Activated T-helper 17 cell treated with anti-CD3 and anti-CD28 coated beads, Interleukin-2, amount 50 U/mL, for 72 hours (primary cell): ENCODE measurements at places on chromosomes 2 and 18.

- ATAC-seq, result no peak
These were observed 351.7 kb downstream of the RAD51AP2 start for GRCh38 chr2:17166506-17166905.

GRCh38 chr2:235494716-235495372 lies 1.0 kb downstream of the AGAP1 start:
- ATAC-seq, result no peak

DNA sequence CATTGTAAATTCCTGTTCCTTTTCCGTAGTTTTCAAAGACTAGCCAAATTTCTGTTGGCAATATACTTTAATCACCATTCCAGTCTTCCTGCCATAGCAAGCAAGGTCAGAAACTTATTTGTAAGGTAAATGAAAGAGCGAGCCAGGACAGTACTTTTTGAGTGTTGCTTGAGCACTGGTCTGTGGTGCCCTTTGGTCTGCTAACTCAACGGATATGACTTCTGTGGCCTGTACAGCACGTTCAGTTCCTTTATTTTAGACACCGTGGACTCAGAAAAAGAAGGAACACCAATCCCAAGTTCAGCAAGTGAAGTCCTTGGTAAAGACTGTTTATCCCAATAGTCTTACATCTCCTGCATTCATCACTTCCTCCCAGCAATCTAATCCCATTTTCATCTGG lies 166.3 kb downstream of the MYO1B start:
- no peak for ATAC-seq

DNA sequence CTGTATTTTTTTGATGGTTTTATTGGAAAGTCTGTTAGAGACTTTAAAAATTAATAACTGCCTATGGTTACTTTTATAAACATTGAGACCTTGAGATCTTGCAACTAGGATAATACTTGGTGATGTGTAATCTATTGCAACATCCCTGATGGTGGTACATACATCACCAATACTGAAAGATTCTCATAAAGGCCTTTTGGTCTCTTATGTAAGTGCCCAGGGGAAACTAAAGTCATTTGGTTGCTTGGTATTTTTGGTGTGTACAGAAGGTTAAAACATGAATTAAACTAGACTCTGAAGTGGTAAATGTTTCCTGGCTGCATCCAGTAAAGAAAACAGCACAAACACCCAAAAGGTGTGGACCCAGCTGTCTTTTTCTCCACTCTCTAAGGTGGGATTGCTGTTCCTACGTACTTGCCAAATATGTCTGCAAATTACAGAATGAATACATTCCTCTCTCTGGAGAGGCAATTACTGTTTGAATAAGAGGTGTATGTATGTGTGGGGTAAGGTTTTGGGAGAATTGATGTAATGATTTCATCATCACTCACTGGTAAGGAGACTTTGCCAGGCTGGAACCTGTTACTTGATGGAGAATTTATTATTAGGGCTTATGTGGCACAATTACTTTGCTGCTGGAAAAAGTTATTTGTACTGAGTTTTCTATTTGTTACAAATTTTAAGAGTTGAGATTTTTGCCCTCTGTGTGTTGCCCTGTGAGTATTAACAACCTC lies 3.6 kb downstream of the B3GNT2 start:
- ATAC-seq, result peak; percentile 10

GRCh38 chr2:150911766-150912280 lies 349.8 kb downstream of the RBM43 start:
- ATAC-seq, result no peak

DNA sequence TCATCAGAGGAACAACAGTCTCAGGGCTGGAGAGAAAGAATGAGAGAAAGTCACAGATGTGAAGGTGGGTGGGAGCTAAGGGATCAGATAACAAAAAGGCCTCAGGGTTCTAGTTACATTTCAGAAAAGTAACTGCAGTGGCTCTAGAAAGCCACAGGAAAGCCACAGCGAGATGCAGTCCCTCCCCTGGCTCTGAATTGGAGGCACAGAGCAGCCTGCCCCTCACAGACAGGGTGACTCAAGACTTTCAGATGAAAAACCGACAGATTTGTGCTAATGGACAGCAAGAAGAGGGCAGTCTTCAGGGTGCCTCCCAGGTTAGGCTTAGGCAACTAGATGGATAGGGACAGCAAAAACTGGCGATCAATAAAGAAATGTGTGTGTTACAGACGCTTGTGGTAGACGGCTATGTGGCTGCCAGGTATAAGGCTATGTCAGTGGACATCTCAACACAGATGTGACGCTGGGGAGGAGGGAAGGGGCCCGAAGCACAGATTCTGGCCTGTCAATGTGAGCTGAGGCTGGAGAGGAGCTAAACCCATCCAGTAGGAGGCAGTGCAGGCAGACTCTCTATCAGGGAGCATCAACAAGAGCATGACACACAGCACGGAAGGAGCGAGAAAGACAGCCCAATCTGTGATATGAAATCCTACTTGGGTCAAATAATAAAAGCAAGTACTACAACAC lies 26.2 kb downstream of the UNC50 start:
- ATAC-seq, result peak; percentile 54

DNA sequence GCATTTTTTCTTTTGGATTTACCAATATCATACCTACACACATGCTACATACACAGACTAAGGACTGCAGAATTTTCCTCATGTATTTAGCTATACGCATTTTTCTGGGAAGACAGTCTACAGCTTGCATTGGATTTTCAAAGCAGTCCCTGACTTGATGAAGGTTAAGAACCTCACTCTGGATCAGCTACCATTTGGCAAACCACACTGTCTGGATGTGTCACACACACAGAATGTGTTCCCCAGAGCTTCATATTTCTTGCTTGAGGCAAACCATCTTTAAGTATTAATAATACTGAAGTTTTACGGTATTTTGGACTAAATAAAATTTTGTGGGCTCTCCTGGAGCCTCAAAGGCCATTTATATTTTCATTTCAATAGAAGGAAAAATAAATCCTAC lies 102.3 kb downstream of the TCF4 start:
- no peak for ATAC-seq

DNA sequence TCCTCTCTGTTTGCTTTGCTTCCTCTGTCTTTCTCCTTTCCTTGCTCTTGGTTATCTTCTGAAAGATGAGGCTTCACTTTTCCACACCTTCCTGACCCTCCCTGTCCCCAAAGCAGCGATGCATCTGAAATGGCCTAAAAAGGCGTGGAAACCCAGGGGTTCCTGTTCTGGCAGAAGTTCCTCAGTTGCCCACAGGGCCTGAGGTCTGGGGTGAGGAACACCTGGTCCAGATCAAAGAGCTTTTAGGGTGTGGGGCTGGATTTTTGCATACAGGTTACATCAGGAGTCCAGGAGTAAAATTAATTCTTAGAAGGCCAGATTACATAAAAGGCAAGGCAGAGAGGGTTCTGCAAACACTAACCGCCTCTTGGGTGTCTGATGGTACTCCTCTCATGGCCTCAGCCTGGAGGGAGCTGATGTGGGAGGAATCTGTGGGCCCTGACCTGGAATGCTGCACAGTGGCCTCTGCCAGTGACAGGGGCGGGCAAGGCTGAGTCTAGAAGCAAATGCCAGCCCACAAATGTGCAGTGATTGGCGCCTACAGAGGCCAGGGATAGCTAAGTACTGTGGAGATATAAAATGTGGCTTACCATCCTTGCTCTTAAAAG lies 41.8 kb downstream of the INPP4A start:
- ATAC-seq, result no peak

- no peak for ATAC-seq
These were observed 161.2 kb downstream of the PTPRM start for GRCh38 chr18:7728297-7728696.

DNA sequence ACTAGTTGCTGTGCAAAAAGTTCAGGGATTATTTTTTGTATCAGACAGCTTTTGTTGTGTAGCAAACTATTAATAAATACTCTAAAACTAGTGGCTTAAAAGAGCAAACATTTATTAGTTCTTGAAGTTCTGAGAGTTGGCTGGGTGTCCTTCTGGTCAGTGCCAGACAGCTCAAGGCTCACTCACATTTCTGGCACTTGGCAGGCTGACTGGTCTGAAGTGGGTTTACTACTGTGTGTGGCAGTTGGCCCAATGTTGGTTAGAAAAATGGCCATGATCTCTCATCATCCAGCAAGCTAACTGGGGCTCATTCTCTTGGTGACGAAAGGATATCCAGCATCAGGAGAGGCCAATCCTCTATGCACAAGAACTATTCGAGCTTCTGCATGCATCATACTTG lies 71.4 kb upstream of the ZNF385B start:
- ATAC-seq, result no peak

- no peak for ATAC-seq
These were observed 159.2 kb downstream of the GULP1 start for GRCh38 chr2:188450732-188451483.

GRCh38 chr18:8711736-8712135 lies 6.4 kb downstream of the MTCL1 start:
- no peak for ATAC-seq

- ATAC-seq, result no peak
These were observed 296.3 kb upstream of the KCNJ3 start for GRCh38 chr2:154402213-154402612.

- ATAC-seq, result no peak
These were observed 150.9 kb downstream of the GALR1 start for GRCh38 chr18:77400561-77400960.

DNA sequence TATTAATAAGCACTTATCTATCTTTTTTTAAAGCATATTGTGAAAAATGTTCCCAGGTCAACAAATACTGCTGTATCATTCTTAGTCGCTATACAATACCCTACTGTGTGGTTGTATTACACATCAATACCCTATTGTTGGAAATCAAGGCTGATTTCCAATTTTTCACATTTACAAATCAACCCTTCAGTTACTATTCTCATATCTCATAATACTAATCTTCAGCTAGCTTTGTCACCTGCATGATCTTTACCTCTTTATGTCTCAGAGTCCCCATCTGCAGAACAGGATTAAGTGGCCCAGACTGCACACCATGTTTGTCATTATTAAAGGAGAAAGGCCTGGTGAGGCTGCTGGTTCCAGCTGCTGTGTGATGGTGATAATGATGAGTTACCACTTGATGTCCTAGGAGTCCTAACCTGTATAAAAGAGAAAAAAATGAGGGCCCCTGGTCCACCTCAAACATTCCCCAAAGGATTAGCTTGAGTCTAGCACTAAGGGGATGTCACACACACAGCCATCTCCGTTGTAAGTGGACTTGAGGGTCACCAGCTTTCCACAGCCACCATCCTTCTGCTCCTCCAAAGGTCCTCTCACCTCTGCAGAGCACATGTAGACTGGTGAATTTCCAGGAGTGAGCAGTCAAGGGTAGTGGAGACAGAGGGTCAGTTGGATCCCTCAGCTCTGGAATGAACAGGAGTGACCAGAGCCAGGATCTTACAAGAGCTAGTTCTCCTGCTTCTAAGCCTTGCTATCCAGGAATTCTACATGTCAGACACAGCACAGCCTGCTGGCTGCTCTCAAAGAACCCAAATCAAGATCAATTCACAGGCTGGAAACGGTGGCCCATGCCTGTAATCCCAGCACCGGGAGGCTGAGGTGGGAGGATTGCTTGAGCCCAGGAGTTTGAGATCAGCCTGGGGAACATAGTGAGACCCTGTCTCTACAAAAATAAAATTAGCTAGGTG lies 36.0 kb upstream of the BIN1 start:
- ATAC-seq, result no peak

DNA sequence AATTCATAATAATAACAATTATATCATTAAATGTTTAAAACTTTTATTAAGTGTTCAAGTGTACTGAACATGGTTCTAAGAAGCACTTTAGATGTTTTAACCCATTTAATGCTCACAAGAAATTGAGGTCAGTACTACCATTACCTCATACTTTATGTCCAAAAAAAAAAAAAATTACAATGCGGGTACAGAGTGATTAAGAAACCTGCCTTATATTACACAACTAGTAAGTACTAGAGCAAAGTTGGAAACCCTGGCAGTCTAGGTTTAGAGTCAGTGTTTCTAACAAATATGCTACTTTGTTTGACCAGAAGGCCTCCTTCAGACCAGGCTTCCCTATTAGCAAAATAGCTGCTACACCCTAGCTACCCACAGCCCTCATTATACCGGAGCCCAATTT lies 28.5 kb downstream of the PLEKHM3 start:
- ATAC-seq, result no peak

- ATAC-seq, result no peak
These were observed 184.6 kb upstream of the ZNF804A start for GRCh38 chr2:184413671-184414229.

GRCh38 chr2:47232738-47233415 lies 77.8 kb upstream of the STPG4 start:
- no peak for ATAC-seq

DNA sequence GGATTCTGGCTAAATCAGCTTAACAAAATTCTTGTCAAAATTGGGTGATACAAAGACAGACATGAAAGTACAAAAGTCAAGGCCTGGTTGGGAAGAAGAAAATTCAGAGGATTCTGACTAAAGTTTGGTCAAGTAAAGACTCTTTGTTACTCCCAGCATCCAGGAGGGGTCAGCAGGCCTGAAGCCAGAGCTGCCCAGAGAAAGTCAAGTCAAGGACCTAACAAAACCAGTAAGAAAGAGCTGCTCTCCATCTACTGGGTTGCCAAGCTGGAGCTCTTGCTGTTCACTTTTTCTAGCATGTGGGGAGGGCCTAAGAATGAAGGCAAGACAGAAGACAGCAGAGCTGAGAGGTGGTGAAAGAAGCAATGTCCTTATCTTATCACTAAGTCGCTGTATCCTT lies 143.3 kb downstream of the C1D start:
- no peak for ATAC-seq

GRCh38 chr2:39511219-39511604 lies 74.1 kb upstream of the MAP4K3 start:
- no peak for ATAC-seq

DNA sequence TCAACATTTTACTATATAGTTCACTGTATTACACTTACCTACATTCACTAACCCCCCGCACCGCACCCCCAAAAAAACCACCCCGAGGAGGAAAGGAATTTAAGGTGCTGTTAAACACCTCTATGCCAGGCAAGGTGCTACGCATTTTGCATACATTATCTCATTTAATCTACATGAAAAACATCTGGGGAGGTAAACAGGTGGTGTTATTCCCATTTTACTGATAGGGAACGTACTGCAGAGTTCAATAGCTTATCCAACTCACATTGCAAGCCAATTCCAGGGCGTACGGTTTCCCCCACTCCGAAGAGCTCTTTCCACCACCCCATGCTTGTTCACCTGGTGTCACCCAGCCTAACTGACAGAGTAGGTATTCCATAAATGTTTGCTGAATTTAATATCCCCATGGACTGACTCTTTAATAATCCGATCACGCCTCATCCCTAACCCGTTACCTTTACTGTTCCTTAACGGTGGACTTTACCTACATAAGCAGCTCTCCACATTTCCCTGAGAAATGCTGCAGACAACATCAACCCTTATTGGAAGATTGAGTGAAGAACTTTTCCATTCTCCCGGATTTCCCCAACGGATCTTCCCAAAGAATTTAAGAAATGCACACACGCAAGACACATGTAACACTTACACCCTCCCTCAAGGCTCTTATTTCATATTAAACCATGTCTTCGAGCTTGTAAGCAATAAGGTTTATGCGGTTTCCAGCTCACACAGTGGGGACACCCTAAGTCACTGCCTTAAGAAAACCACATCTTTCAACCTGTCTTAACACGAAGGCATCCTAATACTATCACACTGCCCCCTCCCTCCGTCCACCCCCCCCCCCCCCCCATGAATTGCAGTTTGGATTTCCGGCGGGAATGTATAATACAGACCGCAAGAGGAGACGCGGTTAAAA lies 1.2 kb downstream of the RAPH1 start:
- ATAC-seq, result peak; percentile 44

- ATAC-seq, result peak; percentile 67
These were observed 122.9 kb upstream of the KLF7 start for GRCh38 chr2:207288628-207289027.
